ENCODE measurements at places on chromosomes 16 and 17. TPM values are rescaled to one million over a fixed set of nuclear protein-coding genes. Genes with fewer than 3 reads are reported as not detected.

- no peak for DNase-seq
Measured at GRCh38 chr16:19502395-19503131, 19.3 kb downstream of the GDE1 start.

The CLDN6 gene
- total RNA-seq: 0.12 TPM

GRCh38 chr16:17474572-17474971, 3.8 kb upstream of the XYLT1 start:
- no peak for DNase-seq

The DPH1 gene
- 25.4 TPM for total RNA-seq

DNA sequence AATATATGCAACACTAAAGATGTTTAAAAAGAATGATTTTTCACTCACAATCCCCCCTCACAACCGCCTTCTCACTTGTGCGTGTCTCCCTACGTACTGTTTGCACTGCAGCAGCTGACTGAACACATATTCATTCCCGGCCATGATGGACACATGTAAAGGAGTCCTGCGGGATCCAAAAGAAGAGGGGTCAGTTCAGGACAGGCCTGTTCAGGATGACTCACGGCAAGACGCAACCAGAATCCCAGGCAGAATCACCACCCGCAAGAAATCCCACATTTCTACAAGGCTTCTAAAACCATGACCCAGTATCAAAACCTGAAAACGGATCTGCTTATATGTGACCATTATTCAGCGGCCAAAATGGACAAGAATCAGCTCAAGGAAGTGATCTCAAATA, 52.3 kb downstream of the CYB5D2 start:
- DNase-seq: no peak
